ENCODE measurements at places on chromosomes 3 and 15. TPM values are rescaled to one million over a fixed set of nuclear protein-coding genes. Genes with fewer than 3 reads are reported as not detected.

DNA sequence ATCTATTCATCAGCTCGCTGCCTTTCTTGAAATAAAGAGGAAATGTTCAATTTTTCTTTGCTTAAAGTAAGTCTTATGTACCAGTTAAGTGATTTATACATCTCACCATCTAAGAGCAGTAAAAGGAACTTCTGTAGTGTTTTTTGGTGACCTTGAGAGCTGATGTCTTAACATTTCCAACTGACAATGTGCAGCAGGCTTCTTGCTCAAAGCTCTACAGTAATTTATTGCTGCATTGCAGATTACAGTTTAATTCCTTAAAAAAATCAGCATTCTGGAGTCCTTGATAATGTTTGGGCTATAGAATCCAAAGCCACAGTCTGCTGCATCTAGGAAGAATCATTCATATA lies 61.6 kb downstream of the DIPK2A start:
- DNase-seq, result no peak

DNA sequence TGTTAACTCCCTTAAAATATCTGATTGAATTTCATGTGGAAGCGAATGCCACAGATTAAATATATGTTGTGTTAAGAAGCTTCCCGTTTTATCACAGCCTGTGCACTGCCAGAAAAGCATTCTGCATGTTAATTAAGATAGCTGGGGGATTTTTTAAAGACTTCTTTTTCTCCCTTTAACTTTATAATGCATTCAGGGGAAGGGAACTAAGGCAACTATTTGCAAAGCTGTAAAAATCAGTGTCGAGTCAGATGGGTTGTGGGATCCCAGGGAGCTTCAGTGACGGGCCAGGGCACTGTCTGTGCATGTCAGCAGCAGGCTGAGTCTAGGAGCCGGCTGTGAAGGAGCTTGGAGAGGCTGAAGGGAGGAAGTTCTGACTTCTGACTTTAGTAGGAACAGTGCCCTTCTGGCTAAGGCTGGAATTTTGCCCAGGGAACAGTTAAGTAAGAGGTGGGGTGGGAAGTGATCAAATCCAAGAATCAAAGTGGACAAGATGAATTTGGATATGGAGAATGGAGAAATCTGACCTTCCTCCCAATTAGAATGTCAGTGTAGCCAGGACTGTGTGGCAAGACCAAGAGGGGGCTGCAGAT lies 77.7 kb downstream of the ABHD5 start:
- no peak for DNase-seq

DNA sequence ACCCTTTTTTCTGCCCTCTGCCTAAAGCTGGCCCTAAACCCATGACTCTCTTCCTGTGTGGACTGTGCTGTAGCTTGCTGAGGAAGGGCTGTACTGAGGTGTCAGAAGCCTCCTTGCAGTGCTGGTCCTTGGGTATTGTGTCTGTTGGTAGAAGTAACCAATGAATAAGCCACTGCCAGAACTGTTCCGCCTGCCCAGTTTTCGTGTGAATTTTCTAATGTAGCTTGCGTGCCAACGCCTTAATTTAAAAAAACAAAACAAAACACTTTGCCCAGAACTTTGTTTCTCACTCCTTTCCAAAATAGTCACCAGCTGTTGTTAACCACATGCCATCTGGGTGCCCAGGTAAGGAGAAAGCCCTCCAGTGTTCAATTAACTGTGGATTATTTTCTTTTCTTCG lies 101.9 kb downstream of the KLHL25 start:
- DNase-seq, result no peak

GRCh38 chr3:80983753-80984152 lies 777.7 kb downstream of the GBE1 start:
- DNase-seq, result no peak

DNA sequence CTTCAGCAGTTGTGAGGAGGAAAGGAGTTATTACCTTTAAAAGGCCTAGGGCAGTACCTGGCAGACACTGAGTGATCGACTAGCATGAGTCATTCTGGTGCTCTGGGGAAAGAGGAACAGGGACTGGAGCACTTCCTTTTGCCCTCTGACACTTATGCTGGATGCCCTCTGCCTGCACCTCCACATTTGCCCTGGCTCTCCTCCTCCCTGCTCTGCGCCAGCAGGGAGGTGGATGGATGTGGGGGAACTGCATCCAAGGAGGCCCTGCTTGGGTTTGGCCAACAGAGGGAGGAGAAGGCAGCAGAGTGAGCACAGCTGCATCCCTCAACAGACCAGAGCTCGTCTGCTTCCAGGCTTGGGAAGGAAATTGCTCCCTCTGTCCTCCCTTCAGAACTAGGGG lies 75.0 kb downstream of the SEMA5B start:
- no peak for DNase-seq

DNA sequence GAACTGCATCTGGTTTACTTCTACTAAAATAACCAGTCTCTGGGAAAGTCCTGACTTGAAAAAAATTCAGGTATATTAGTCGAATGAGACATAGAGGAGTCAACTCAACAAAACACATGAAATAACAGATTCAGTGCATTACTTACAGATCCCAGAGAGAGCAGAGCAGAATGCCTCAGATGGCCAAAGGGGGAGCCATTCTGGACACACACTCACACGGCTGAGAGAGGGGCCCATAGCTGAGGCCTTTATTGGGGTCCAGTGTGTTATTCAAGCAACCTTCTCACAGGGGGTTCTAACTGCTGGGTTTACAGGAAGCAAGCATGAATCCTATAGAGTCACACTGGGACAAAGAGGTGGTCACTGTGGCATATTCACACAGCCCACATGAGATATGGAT lies 135.1 kb upstream of the SNRPN start:
- DNase-seq, result no peak

GRCh38 chr3:50357481-50357880 lies 1.8 kb downstream of the TMEM115 start:
- no peak for DNase-seq

DNA sequence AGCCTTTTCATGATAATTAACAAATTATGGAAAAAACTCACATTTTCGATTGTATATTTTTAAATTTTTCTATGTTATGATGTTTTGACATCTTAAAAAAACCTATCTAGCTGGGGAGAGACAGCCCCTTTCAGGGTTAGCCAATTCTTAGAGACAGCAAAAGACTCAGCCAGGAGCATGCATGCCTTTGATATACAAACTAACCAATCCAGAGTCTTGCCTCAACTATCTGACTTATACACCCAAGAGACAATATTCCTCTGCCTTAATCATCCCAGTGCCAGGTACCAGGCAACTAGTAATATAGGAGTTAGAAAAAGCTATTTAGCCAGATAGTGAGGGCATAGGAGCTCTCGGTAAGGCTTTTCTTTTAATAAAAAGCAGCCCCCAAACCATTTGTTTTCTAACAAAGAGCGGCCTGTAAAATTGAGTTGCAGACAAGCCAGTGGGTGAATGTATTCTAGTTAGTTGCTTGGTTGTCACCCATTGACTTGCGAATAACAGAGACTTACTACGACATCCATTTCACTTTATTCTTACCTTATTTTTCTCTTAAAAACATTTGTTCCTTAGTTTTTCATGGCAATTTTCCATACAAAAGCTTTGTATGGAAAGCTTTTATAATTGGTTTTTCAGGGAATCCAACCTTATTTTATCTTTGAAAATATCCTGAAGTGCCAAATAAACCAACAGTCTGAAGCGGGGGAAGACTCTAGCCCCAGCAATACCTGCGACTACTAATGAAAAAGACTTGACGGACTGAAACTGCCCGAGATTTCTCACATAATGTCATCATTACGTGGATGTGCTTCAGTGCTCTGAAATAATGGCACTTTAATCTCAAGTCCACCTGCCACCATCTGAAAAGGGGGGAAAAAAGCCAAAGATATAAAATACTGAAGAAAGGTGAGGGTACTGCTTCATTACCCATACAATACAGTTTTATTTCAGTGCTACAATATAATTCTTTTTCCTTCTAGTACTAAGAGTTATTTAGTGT lies 64.6 kb upstream of the ATP2C1 start:
- no peak for DNase-seq

- DNase-seq, result no peak
Measured at GRCh38 chr3:27360113-27361078, 8.8 kb downstream of the NEK10 start.

- DNase-seq, result no peak
Measured at GRCh38 chr15:72771329-72771725, 12.2 kb downstream of the ADPGK start.

DNA sequence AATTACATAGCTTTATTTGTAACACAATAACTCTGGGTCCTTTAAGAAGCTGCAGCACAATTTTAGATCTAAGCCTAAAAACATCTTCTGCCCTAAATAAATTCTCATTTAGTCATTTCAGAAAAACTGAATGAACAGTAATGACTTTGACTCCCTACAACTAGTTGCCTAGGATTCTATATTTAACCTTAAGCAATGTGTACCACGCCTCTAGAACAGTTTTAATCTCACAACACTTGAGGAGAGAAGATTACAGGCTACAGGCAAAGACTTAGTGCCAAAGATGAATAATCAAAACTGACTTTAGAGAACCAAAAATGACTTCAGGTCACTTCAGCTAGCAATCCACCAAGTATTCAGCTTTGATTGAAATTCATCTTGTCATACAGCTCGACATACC lies 192.8 kb downstream of the ULK4 start:
- no peak for DNase-seq

GRCh38 chr3:31567036-31567435 lies 34.3 kb downstream of the STT3B start:
- DNase-seq, result no peak

DNA sequence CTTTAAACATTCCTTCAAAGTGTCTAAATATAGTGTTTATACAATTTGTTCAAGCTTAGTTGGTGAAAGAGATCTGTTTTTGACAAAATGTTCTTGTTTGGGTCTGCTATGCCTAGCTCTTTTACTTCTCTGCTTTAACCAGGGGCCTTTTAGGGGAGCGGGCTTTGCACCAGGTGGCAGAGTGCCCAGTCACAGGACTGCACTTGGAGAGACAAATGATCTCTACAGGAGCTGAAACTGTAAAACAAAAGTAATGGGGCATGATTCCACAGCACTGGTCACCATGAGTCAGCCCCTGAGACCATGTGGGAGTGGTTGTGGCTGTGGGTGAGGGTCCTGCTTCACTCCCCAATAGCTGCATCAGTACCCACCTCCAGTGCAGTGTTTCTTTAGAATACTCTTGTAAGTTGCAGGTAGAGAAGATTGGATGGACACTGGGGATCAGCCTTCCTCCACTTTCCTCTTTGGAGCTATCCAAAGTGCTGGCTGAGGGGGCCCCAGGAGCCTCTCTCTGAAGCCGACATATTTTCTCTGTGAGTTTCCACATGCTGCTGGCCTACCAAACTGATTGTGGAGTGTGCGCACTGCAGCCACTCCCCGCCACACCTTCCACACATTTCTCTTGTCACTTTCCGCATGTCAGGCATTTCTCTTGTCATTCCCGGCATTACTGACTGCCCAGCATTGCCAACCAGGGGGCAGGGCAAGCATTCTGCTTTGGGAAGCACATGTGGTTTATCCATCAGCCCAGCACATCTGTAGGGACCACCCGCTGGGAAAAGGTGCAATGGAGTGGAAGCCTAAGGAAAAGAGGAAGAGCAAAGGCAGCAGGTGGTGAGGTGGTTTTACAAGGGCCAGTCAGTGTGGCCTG lies 110.0 kb downstream of the EPHB1 start:
- no peak for DNase-seq

DNA sequence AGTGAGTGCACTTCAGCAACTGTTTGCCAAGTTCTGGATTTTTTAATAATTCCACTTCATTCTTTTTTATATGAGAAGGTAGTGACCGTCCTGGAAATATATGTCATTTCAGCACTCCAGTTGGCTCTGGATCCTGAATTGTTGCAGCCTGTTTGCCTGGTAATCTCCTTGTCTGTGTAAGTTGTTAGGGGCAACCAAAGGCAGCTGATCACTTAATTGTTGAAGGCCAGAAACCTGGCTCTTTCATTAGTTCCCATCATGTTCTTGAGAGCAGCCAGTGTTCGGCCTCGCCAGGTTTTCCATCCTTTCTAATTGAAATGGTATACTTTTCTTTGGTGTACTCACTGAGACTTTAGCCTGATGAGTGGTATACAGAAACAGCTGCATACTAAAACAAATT lies 168.6 kb downstream of the SOX2 start:
- no peak for DNase-seq

DNA sequence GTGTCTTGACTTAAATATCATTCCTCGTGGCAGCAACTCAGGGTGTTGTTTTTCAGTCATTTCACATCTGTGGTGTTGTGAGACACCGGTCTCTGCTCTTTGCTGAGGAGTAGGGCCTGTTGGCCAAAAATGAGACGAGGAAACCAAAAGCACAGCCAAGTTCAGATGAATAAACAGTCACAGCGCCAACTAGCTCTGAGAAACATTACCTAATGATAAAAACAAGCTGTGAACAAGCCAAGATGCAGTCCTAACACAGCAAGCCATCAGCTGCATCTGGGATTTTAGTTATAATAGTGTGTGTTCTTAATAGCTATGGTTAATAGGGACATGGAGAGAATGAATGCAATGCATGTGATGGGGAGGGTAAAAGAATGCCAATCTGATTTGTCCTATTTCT lies 843.4 kb upstream of the DPPA4 start:
- no peak for DNase-seq

DNA sequence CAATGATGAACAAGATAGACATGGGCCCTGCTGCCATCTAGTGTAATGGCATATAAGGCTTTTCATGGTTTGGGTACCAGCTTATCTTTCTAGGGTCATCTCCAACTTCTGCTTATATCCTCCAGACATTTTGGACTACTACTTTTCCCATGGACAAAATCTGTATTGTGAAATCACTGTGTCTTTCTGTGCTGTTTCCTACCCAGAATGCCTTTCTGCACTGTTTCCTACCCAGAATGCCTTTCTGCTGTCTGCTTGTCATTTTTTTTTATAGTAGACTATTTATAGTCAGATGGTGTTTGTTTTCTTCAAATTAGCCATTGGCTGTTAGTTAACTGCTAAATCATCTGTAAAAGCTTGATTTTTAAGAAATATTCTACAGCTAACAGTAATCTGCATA lies 20.1 kb downstream of the VPS8 start:
- no peak for DNase-seq

DNA sequence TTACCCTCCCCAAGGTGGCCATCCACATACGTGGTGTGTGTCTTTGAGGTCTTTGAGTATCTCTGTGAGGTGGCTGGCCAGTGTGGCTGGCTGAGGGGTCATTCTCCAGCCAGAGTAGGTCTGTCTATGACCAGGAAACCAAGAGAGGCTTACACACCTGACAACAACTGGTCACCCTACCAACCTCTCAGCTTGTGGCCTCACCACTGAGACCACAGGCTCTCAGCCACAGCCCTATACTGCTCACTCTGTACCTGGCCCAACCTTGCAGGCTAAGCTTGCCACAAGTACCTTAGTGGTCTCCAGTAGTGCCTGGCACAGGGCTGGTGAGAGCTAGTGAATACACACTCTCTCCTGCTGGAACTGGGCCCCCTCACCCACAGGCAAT lies 5.1 kb downstream of the HEMK1 start:
- DNase-seq, result no peak

- DNase-seq, result peak; percentile 81
Measured at GRCh38 chr15:96340598-96341512, 10.4 kb downstream of the NR2F2 start.

GRCh38 chr15:56871185-56871584 lies 47.3 kb upstream of the TCF12 start:
- DNase-seq, result no peak

GRCh38 chr3:168794427-168794826 lies 698.7 kb upstream of the GOLIM4 start:
- no peak for DNase-seq

Gene WDR93
- not detected for total RNA-seq

Gene FANCD2OS
- total RNA-seq, result not detected

Gene RAB5A
- total RNA-seq, result 72.2 TPM

Gene B2M
- total RNA-seq, result 2,111 TPM

Gene LCTL
- total RNA-seq, result not detected

Gene GPR149
- total RNA-seq, result not detected

Gene PLOD2
- 63.8 TPM for total RNA-seq

Gene C3orf33
- total RNA-seq, result 3.0 TPM

Gene SLC12A8
- 0.67 TPM for total RNA-seq

Gene DET1
- 6.4 TPM for total RNA-seq

Gene NR2E3
- 0.19 TPM for total RNA-seq
